ENCODE measurements at places on chromosomes 1 and 21.

DNA sequence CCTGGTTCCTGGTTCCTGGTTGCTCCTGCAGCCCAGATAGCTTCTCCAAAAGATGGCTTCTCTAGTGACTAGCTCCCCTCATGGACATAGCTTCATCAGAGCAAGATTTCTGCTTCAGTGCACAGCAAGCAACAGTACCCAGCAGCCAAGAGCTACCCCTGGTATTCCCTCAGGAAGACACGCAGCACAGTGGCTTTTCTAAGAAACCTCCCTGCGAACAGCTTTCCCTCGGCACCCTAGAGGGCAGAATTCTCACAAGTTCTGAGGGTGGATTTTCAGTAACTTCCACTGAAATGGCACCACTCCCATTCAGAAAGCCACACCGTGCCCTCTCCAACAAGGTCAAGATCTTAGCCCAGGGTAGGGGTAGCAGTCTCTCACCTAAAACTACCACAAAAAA is 128.2 kb downstream of the EIF4G3 start:
- no peak for DNase-seq

DNA sequence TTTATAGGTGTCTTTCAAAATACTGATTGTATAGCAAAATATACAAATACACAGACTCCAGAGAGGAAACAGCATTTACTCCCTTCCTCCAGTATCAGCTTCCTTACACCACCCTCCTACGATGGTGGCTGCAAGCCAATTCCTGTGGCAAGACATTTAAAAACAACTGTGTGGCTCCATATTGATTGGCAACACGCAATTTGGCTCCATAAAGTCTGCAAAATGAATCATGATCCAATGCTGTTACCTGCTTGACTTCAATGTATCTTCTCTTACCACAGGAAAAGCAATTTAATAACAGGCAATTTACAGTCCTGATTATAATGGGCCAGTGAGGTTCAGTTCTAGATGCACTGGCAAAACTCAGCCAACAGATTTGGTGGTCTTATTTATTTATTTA is 19.7 kb upstream of the ATP6V1G3 start:
- no peak for DNase-seq

DNA sequence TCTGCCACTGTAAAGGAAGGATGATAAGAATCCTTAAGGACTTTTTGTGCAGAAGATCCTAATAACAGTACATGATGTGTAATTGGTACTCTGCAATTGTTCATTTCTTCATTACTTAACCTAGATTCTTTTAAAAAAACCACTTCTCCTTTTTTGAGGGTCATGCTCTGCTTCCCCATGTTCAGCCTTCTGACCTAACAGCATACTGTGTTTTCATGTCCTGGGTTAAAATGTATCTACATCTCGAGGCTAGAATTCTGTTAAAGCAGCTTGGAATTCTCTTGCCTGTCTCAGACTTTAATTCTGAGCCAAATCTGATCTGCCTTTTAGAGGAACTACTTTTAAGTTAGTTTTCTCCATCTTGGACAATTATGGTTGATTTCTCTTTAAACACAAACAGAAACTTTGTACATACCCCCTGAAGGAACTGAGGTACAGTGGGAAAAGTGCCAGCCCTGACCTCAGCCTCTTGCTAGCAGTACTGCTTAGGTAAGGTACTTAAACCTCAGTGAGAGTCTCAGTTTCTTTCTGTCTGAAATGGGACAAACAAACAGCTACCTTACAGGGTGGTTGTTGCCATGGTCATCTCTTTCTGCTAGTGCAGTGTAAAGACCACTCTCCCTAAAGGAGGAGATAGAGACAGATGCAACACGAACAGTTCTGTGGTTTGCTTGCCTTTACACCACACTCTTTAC is 103.2 kb upstream of the DYNLT5 start:
- no peak for DNase-seq

DNA sequence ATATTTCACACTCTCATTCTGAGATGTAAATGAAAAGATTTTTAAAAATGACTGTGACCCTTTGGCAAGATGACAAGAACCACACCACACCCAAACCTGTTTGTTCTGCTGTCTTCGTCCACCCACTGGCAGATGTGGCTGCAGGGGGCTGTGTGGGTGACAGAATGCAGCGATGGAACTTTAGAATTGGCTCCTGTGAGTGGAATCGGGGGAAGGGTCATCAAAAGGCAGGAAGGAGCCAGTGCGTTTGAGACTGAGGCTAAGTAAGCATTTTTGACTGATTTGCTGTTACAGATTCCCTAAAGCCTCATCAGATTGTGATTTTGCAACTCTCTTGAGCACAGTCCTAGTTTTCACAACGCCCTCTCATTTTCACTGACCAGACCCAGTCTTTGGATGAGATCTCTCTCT is 111.2 kb upstream of the ADGRL2 start:
- no peak for DNase-seq

GRCh38 chr1:112626193-112626592 is 6.6 kb downstream of the CAPZA1 start:
- DNase-seq: no peak

- no peak for DNase-seq
Measured at GRCh38 chr1:211493133-211493871, 1.3 kb upstream of the RD3 start.

DNA sequence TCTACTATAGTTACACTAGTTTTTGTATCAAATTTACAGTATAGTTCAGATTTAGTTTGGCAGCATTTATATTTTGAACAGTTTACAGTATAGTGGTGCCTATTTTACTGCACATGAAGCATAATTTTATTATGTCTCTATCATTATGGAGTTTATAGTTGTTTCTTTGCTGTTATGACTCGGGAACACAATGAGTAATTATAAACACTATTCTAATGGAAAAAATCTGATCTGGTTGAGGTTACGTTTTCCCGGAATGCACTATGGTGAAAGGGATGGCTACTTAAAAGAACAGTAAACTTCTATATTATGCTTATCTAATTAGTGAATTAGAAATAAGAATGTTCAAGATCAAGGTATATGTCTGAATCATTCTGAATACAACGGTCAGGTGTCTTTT is 10.6 kb downstream of the LCA5L start:
- no peak for DNase-seq

- no peak for DNase-seq
Measured at GRCh38 chr1:106937104-106937503, 119.4 kb upstream of the PRMT6 start.

DNA sequence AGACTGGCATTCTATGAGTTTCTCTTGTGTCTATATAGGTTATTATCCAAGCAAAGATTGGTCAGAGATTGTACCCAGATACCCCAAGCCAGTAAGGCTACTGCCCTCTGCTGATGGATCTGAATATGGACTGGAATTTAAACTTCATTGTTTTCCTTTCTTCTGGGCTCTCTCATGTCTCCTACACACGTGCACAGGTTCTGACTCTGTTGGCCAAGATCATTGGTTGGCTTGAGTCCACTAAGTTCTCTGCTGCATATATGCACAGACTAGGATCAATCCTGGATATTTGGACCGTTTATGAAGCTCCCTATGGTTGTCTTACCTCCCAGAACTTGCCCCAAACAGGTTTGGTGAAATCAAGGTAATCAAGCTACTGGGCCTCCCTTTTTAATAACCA is 69.7 kb downstream of the CC2D1B start:
- DNase-seq: peak; percentile 35

GRCh38 chr1:65066766-65067490 is 81.1 kb upstream of the AK4 start:
- peak; percentile 89 for DNase-seq

DNA sequence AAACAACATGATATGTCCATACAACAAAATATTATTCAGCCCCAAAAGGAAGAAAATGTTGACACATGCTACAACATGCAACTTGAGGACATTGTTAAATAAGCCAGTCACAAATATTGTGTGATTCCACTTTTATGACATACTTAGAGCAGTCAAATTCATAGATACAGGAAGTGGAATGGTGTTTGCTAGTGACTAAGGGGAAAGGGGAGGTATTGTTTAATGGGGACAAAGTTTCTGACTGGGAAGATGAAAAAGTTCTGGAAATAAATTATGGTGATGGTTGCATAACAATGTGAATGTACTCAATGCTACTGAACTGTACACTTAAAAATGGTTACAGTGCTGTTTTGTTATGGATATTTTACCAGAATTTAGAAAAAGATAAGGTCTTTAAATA is 77.7 kb downstream of the RHOU start:
- no peak for DNase-seq

Measured in CD4-positive, alpha-beta T cell treated with Interleukin-12 subunit alpha and Interleukin-12 subunit beta, for 1 hour (primary cell).